AML-193 (cell line): ENCODE measurements at places on chromosomes 12 and 14.

DNA sequence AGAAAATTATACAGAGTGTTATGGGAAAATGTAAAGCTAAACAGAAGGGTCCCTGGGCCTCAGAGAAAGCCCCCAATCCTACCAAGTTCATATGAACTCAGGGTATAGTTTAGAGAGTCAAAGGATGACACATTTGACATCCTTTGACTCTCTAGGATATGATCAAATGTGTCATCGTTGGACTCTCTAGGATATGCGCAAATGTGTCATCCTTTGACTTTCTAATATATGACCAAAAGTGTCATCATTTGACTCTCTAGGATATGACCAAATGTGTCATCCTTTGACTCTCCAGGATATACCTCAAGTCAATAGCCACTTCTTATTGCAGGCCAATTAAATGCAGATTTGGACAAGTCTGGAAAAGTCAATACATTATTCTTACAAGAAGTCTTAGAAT lies 204.8 kb upstream of the IGF1 start:
- no peak for DNase-seq

DNA sequence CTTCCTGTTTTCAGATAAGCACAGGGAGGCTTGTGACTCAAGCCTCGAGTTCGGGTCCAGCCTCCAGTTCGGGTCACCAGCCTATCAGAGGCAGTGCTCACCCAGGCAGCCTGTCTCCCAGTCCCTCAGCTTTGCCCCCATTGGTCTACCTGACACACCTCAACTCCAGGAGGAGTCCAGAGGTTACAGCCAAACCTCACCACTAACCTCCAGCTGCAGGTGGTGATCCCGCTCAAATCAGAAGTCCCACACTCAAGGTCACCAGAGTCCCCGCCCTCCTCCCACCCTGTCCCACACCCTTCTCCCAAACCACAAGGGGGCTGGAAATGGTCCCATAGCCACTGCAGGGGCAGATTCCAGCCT lies 42.1 kb downstream of the KDM2B start:
- no peak for DNase-seq

GRCh38 chr12:15778126-15778525 lies 11.1 kb downstream of the EPS8 start:
- DNase-seq, result no peak

DNA sequence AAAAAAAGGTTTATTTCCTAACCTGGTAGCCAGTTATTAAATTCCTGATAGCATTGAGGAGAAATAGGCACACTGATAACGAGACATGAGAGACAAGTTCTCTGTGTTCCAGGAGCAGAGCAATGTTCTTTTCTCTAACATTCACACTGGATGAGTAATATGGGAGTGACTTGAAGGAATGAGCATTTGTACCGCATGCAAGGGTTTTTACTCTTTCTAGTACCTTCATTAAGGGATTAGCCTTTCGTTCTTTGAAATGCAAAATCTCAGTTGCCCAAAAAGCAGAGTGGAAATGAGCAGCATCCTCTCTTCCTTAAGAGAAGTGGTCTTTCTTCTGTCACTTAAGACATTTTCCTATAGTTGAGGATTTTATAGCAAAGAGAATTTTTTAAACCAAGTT lies 54.7 kb downstream of the FGD4 start:
- no peak for DNase-seq

- no peak for DNase-seq
Measured at GRCh38 chr12:100473716-100474150, at the start of gene NR1H4. TSS of gene NR1H4 (plus strand) at chr12:100473866. CDS start at chr12:100493324, 19,458 bp downstream.

DNA sequence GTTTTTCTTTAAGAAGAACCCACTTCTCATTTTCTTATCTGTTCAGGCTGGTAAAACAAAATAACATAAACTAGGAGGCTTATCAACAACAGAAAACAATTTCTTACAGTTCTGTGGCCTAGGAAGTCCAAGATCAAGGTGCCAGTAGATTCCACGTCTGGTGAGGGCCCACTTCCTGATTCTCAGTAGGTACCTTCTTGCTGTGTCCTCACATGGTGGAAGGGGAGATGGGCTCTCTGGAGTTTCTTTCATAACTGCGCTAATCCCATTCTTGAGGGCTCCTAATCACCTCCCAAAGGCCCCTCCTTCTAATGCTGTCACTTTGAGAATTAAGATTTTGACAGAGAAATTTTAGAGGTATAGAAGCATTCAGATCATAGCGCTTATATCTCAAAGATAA lies 33.4 kb downstream of the TXNRD1 start:
- no peak for DNase-seq

- DNase-seq, result no peak
Measured at GRCh38 chr14:22268875-22269274, 320.1 kb downstream of the DAD1 start.

DNA sequence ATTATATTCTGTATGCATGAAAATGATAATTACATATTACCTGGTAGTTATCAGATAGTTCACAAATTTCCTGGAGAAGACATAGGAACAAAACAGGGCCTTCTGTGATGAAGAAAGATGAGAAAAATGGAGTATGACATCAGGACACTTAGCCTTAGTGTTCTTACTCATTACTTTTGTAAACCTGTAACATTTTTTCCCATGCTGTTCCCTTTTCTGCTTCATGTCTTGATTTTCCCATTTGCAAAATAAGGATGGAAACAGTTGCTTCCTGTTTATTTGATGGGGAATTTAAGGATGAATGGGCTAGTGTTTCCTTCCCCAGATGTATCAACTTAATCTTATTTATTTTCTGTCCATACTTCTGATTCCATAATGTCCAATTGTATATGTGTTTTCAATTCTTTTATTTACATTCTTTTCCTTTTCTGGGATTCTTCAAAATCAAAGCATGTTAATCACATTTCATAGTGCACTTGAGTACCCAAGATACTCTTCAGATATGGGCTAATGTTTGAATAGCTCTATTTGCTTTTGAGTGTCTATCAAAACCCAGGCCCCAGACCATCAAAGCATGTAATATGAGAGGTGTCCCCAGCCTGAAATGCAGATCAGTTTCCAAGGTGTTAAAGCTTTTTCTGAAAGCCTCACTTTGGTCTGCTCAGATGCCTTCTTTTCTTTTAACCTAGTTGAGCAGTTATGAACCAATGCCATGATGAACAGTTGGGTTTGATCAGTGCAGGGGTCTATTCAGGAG lies 260.5 kb downstream of the RAD51B start:
- DNase-seq, result no peak

DNA sequence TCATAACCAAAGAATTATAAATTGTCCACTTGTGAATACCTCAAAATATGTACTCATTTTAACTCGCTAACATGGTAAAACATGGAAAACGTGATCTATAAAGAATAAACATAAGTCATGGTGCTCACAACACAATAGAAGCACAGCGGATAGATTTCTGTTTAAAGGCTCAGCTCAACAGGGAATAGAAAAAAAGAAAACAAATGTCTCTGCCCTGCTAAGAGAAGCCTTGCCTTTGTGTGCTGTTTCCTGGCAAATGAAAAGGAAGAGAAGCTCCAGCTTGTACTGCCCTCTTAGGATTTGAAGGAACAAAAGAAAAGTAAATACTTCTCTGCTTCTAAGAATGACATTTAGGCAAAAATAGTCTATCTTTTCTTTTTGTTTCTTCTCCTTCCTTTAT lies 121.0 kb upstream of the KRR1 start:
- no peak for DNase-seq

DNA sequence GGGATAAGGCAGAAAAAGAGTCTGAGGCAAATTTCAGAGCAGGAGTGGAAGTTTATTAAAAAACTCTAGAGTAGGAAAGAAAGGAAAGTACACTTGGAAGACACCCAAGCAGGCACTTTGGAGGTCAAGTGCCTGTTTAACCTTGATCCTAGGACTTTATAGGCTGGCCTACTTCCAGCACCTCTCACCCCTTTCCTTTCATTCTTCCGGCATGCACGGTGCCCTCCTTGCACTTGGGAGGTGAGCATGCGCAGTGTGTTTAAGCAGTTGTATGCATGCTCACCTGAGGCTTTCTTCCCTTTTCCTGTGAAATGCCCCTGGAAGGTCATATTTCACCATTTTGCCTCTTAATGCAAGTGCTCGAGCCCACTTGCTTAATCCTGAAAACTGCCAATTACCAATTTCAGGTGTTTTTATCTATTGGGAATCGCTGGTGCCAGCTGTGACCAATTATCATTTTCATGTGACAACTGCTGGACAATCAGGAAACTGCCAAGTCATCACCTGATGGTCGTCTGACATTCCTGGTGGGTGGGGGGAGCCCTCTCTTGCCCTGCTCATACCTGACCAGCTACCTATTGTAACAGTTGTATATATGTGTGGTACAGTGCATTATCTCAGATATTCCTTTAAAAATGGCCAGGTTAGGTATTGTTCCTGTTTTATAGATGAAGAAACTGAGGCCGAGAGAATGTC lies 53.5 kb downstream of the SUDS3 start:
- DNase-seq, result no peak

DNA sequence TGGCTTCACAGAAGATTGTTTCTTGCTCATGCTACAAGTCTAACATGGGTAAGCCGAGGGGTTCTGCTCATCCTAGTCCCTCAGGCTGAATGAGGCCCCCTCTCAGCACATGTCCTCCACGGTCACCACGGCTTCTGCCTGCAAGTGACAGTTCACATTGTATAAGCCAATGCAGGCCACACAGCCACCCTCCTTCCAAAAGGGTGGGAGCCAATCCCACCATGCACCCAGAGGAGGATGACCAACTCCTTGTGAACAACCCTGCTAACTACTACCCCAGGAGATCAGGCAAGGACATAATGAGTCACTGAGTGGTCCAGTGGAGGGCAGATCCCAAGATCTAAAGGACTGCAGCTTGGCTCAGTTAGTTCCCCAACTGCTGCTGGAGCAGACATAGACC lies 6.1 kb downstream of the SPRING1 start:
- no peak for DNase-seq

- DNase-seq, result no peak
Measured at GRCh38 chr14:52007211-52007610, 17.9 kb downstream of the RTRAF start.

DNA sequence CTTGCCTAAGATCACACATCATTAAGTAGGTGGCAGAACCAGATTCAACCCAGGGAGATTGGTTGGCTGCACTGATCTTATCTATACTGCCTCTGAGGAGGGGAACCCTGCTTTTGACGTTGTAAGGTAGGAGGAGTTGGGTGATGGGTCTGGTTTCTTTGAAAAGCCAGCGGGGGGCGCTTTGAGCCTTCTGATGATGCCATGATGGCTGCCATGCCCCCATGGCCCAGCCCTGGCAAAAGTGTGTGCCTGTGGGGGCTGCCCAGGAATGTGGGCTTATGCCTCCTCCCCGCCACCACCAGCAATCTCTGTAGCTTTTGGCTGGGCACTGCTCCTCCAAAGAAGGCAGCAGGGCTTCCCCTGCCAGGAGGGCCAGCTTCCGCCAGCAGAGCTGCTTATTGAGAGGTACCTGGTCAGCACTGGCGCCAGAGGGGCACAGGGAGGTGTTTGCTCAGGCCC lies 224.3 kb downstream of the SLC41A2 start:
- no peak for DNase-seq

- no peak for DNase-seq
Measured at GRCh38 chr14:50083467-50084337, 32.7 kb downstream of the VCPKMT start.

DNA sequence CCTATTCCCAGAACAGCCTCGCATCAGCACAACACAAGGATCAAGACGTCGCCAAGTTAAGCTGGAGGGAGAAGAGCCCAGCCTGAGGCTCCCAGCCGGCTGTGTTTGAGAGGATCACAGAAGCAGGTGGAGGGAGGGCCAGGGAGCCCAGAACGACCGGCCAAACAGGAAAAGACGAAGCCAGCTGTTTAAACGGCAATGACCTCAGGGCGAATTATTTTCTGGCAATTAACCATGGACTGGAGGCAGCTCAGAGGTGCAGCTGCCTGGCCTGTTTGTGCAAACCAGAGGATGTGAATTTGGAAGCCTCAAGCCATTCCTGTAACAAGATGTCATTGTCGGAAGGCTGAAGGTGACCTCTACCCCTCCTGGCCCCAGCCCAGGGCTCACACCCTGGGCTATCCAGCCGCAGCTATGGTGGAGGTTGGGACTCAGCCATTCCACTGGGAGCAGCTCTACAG lies 175.8 kb upstream of the PRMT8 start:
- no peak for DNase-seq

GRCh38 chr12:29756741-29757390 lies 26.9 kb downstream of the TMTC1 start:
- DNase-seq, result no peak

DNA sequence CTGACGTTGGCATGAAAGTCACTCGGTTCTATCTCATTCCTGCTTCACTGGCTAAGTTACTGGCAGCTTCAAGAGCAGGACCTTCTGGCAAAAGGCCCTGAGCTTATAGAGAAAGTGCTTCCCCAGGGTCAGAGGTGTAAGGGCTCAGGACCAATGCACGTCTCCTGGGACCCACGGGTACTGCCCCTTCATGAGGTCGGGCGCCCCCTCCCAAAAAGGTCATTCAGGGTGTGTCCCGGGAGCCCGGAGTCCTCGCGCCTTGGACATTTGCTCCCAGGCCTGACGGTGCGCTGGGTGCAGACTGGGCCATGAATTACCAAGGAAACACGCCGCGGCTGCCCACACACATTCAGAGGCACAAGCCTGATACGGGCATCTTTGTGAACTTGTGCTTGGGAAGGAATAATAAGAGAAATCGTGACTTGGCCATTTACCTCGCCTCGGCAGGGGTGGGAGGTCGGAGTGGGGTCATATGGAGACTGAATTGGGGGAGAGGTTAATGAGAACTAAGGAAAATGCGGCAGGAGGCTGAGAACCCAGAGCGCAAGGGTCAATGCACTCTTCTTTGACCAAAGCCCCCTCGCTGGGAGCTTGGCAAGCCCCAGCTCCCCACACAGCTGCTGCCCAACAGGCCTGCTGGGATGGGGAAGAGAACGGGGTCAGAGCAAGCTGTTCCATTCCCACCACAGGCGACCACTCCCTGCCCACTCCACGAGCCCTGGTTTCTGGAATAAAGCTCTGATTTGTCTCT lies 15.7 kb upstream of the SLC6A12 start:
- DNase-seq, result no peak

DNA sequence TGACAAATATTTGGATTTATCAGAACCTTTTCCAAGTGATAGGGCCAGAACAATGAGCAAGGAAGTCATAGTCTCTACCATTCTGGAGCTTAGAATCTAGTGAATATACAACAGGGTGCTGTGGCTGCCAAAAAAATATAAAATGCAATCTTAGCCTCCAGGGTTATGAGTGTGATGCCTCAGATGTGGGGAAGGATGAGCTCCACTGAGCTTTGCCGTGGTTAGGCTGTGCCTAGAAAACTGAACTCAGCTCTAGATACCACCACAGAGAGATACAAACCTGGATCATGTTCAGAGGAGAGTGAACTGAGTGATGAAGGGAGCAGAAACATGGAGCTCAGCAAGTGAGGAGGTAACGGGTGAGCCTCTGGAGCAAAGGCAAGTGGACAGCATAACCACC lies 138.1 kb upstream of the HIF1A start:
- no peak for DNase-seq

- DNase-seq, result no peak
Measured at GRCh38 chr12:109770104-109770860, 56.7 kb downstream of the FAM222A start.

DNA sequence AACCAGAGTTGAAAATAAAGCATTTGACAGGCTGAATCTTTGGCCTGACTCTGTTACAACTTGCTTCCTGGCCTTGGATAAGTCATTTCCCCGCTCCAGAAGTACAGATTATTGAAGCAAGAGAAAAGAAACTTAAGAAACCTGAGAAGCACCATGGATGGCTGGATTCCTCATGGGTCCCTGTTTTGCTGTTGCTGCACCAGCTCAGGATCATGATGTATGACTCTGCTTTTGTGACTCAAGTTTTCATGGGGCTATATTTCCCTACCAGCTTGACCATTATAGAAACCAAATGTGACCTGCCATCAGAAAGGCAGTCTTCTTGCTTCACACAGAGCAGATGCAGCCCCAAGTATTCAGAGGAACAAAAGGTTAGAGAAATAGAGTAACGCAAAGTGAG lies 921.8 kb downstream of the BCL11B start:
- no peak for DNase-seq

GRCh38 chr12:108268397-108268796 lies 70.7 kb downstream of the CMKLR1 start:
- no peak for DNase-seq
